ENCODE measurements at places on chromosomes 12 and 14.

DNA sequence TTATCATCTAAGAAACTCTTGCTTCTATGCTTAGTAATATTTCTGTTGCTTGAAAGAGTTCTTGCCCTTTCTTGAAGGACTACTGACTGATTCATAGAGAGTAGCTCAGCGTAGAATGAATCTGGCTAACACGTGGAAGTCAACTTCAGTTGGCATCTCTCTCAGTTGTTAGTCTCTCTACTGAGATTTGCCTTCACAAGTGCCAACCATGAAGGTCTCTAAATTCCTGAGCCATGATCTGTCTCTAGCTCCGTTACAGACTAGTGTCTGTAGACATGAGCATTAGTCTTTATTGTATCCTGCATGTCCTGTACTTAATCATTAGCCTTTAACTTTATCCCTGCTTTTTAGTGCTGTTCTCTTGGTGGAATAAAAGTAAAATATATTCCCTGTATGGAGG is 19.1 kb upstream of the ALX1 start:
- no peak for DNase-seq

- DNase-seq, result no peak
These were observed 33.0 kb downstream of the MPHOSPH9 start for GRCh38 chr12:123199936-123200335.

DNA sequence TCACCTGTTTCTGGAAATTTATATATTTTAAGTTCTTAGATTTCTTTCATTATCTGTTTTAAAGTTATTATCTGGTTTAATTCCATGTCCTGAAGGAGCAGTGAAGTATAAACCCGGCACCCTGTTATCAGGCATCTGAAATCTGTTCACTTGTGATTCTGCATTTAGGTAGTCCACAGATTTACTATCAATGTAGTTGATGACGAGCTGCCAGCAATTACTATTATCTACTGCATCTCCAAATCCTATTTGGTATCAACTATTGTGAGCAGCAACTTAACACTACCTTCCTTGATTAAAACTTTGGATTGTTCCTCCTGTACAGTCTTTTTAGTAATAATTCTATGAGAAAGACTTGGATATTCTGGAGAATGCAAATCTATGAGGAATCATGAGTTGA is 36.1 kb downstream of the PRORP start:
- DNase-seq, result no peak

DNA sequence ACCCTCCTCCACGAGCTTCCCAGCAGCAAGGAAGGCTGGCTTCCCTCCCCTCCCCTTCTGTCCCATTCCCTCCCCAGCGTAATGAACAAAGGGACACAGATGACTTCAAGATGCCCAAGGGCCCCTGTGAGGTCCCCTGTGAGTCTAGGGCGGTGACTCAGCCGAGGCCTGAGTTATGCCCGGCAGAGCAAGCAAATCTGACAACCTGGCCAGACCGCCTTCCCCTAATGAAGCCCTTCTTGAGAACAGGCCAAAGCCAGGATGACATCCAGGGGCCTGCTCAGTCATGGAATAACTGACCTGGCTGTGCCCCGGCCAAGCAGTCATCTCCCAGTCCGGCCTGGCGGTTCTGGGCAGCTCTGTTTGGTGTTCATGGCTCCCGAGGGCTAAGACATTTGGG is 89.2 kb downstream of the DICER1 start:
- no peak for DNase-seq

DNA sequence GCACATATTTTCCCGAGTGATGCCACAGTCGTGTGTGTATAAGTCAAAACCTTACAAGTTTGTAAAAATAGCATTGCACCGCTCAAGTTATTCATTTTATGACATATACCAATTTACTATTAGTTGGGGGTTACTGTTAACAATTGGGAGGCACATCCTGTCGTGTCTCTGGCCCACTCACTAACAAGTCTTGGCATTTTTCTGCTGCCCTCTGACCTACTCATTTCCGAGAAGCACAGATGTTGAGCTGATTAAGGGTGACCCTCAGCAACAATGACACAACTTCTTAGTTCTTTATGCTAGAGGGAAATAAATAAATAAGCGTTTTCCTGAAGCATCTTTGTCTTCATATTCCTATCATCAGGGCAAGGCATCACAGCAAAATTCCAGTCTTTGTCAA is 6.8 kb upstream of the ATG14 start:
- DNase-seq, result no peak

DNA sequence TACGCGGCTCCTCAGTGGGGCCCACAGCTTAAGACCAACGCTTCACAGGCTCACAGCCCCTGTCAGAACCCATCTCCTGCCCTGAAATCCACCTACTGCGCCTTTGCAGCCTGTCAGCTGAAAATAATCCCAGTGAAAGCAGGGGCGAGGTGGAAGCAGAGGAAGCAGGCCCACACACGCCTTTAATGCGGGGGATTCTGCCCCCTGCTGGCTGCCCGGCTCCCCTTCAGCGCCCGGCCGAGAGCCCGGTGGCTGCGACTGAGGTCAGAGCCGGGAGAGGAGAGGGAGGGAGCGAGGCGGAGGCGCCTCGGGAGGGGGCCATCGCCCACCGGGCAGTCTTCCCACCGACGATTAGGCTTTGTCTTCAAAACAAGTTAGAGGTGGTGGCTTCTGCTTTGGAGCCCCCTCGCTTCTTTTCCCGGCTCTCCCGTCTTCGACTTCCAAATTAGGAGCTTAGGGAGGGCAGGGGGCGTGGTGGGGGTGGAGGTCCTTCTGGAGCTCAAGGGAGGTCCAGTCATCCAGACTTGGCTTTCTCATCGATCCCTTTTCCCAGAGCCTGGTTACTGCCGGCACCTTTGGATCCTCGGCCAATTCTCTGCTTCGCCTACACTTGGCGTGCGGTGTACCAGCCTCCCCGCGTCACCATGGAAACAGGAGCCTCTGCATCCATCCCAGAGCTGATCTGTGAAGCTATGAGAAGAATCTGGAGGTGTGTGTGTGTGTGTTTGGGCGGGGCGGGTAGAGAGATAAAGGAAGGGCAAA is 25.2 kb upstream of the RND1 start:
- DNase-seq, result peak; percentile 50

- no peak for DNase-seq
These were observed 14.0 kb downstream of the MAPK1IP1L start for GRCh38 chr14:55065411-55065810.
